ENCODE measurements at places on chromosomes 3 and 15. TPM values are rescaled to one million over a fixed set of nuclear protein-coding genes. Genes with fewer than 3 reads are reported as not detected.

GRCh38 chr3:134334231-134334900 lies 39.9 kb downstream of the AMOTL2 start:
- no peak for DNase-seq

DNA sequence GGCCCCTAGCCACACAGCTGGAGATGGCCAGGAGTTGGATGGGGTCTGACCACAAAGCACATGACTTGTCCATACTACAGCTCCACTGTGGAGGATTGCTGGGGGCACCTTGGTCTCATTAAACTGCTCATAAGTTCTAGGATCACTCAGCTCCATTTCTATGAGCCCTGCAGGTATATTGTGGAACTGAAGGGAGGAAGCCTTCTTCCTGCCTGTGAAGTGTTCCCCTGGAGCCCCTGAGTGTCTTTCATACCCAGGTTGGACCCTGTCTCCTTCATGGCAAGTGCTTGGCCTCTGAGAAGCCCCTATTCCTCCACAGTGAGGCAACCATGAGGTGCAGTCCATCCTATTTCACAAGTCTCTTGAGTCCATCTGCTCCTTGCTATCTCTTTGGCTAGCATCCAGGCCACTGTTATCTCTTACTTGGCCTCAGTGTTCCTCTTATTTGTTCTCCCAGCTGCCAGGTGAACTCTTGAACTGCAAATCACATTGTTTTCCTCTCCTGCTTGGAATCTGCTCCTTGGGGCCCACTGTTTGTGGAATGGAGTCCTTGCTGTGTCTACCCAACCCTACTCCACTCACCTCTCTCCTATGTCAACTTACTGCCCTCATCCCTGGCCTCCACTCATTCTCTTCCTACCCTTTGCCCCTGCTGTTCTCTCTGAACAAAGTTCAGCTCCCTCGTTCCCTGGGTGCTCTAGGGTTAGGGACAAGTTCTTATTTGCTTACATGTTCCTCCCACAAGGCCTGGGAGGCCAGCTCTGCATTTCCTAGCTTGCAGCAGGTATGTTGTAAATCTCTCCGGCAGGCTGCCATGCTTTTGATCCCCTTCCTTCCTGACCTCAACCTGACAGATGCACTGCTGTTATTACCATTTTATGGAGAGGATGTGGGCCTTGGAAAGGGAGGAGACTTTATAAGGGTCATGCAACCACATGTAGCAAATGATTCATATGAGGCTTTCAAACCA lies 1.2 kb downstream of the ACOX2 start:
- no peak for DNase-seq

GRCh38 chr3:27176256-27176655 lies 192.9 kb downstream of the NEK10 start:
- DNase-seq = no peak

- DNase-seq = no peak
These were observed 552.5 kb upstream of the ROBO2 start for GRCh38 chr3:76487446-76487845.

GRCh38 chr15:71634820-71635560 lies 175.4 kb upstream of the NR2E3 start:
- DNase-seq = no peak

- DNase-seq = no peak
These were observed 316.5 kb upstream of the ROBO2 start for GRCh38 chr3:76723366-76723765.

GRCh38 chr3:113051787-113052186 lies 61.0 kb downstream of the GTPBP8 start:
- DNase-seq = no peak

DNA sequence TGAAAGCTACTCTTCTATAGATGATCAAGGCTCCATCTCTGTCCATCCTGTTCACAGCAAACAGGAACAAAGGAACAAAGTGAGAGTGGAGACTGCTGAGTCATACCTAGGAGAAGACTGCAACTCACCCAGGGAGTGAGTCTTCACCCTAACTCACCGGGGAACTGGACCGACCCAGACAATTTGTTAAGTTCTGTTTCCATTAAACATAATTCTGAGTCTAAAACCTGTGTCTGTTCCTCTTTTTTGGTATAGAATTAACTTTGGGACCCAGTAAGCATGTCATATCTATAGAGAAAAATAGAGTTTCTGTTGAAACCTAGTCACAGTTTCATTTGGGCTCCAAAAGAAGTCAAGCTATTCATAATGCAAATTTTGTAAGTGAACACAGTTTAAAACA lies 21.6 kb downstream of the CCDC80 start:
- DNase-seq = no peak

DNA sequence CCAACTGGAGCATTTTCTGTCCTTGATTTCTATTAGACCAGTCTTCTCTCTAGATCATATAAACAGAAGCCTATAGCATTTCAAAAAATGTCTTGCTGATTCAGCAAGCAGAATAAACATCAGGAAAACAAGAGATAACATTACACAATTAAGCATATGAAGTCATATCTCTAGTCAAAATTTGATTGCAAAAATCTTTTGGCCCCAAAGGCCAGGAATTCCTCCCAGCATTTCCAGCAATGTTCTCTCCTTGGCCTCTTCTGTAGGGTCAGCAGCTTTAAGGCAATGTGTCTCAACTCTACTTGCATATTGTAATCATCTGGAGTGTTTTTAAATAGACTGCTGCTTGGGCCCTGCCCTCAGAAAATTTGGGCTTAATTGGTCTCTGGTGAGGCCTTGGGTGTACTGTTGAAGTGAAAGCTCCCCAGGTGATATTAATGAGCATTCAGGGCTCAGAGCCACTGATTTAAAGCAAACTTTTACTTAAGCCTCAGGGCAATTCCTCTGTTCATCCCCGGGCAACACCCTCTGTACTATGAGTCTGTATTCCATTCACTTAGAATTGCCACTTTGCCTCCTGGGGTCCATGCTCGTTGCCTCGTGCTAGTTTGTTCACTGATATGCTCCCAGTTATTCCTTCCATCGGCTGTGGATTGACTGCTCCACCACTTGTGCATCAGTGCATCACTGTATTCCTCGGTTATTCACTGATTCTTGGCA lies 1072.6 kb downstream of the ROBO2 start:
- no peak for DNase-seq

DNA sequence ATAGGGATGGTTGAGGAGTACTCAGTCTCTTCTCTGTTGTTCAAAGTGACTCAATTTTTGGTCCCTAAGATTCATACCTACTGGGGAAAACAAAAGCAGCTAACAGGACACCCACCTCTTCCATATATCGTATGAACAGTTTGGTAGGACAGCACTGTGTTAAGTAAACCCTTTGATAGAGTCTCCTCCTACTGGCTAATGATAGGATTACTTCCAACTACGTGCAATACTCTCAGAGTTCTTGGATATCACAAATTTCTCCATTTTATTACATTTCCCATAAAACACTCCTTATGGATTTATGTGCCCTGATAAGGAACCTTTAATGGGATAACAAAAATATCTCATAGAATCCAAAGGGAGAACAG lies 200.2 kb upstream of the GOLGA6L4 start:
- DNase-seq = no peak

- DNase-seq = no peak
These were observed 500.9 kb upstream of the NAALADL2 start for GRCh38 chr3:174358252-174358651.

ACKR2 gene
- not detected for total RNA-seq

AGBL1 gene
- total RNA-seq = not detected

LARP6 gene
- total RNA-seq = 66.3 TPM

MRAS gene
- 14.2 TPM for total RNA-seq

SLC28A2 gene
- total RNA-seq = 0.23 TPM
